ENCODE measurements at places on chromosomes 5 and 9.
A peak's percentile ranks its signal among the peaks of the same experiment; 100 is the strongest.

DNA sequence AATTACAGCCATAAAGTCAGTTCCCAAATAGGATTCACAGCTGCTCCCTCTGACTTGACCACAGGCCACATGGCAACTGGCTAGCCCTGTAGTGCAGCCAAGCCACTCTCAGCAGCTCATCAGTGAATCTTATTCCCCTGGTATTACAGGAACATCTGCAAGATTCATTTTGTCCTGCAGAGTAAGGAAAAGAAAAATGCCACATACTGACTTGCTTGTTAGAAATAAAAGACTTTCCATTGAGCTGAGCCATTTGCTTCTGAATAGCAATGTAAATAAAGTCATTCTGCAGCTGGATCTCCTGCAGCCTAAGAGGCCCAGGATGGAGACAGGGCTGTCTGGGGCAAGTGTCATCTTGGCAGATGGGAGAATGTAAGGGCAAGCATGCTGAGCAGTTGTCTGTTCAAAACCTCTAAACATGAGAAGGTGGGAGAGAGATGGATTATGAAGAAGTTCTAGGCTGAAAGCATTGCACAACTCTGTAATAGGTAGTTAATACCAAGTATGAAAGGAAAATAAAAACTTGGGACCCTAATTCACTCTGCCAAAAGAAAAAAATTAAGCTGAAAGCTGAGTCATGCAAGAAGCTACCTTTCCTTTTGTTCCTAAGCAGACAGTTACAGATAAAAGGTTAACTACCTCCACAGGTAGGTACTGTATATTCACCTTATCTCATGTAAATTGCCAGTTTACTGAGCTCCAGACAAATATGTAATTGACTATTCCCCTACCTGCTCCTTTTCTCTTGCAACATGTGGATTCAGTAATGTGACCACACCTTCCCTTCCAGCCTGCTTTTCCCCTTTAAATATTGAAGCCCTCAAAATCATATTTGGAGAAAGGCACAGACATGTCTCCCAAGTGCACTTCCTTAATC lies 244.4 kb upstream of the RAI14 start:
- DNase-seq: no peak

GRCh38 chr9:107982745-107983144 lies 493.2 kb upstream of the KLF4 start:
- no peak for DNase-seq

GRCh38 chr5:158451993-158452672 lies 593.2 kb upstream of the CLINT1 start:
- DNase-seq: no peak

DNA sequence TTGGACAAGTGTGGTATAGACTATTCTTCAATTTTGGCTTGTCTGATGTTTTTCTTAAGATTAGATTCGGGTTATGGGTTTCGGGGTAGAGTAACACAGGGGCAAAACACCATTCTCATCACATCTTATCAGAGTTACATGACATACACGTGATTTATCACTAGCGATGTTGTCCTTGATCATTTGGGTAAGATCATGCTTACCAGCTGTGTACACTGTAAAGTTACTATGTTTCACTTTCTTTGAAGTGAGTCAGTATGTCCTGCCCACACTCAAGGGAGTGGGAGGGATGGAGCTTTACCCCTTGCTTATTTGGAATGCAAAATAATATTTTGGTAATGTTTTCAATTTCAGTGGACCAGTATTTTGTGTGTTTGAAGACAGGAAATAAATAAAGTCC lies 101.8 kb upstream of the TAF11L2 start:
- no peak for DNase-seq

GRCh38 chr5:96200641-96201040 lies 232.4 kb downstream of the PCSK1 start:
- no peak for DNase-seq

GRCh38 chr5:139690064-139690802 lies 42.1 kb downstream of the CXXC5 start:
- peak; percentile 48 for DNase-seq

All from activated naive CD4-positive, alpha-beta T cell treated with anti-CD3 and anti-CD28 coated beads, Interleukin-2, amount 10 ng/mL, durations not matched to agents 7 days and 5 days (primary cell).